ENCODE measurements at places on chromosomes 16 and 17.

GRCh38 chr17:30942308-30943079 is 20.7 kb downstream of the ADAP2 start:
- no peak for DNase-seq

GRCh38 chr17:76485569-76485968 is 15.7 kb downstream of the RHBDF2 start:
- no peak for DNase-seq

DNA sequence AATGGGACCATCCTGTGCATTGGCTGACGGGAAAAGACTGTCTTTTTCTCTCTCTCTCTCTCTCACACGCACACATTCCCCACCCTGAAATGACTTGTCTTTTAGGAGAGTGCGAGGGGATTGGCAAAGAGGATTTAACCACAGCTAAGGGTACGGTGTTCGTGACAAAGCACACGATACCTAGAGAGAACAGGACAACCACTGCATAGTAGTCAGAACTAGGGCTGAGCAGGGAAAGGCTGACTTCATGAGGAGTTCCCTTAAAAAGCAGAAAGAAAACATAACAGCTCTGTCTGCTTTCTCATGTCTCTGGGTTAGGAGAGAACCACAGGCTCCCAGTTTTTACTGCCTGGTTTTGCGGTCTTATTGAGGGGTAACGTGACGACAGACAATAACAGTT is 742.8 kb upstream of the SOX9 start:
- DNase-seq: no peak

DNA sequence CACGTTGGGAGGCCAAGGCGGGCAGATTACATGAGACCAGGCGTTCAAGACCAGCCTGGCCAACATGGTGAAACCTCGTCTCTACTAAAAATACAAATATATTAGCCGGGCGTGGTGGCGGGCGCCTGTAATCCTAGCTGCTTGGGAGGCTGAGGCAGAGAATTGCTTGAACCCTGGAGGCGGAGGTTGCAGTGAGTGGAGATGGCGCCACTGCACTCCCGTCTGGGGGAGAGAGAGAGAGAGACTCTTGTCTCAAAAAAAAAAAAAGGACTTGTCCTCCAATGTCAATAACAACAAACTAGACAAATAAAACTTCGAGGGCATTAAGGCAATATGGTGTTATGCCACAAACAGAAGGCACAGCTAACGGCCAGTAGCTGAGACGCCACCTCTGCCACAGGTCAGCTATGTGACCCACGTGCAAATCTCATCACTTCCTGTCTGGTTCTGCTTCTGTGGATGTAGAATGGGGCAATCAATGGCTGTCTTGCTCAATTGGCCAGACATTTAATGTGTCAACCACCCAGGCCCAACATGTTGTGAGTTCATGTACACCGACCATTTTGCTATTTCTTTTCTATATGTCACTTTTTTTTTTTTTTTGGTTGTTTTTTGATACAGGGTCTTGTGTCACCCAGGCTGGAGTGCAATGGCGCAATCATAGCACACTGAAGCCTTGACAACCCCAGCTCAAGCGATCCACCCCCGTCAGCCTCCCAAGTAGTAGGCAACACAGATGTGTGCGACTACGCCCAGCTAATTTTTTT is 834 bp upstream of the TXNDC11 start:
- peak; percentile 40 for DNase-seq

DNA sequence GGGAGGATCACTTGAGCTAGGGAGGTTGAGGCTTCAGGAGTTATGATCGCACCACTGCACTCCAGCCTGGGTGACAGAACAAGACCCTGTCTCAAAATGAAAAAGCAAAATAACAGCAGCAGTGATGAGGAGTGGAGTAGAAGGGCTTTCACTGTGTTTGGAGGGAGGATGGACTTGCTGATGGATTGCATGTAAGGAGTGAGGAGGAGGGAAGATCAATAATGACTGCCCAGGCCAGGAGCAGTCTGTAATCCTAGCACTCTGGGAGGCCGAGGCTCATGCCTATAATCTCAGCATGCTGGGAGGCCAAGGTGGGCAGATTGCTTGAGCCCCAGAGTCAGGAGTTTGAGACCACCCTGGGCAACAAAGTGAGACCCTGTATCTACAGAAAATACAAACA is 14.8 kb upstream of the CNEP1R1 start:
- DNase-seq: no peak

GRCh38 chr17:6388416-6388815 is 46.5 kb downstream of the AIPL1 start:
- DNase-seq: no peak

GRCh38 chr17:80352216-80352895 is 62.6 kb upstream of the ENDOV start:
- DNase-seq: no peak

GRCh38 chr16:11386791-11387546 is 41.7 kb downstream of the RMI2 start:
- DNase-seq: peak; percentile 35

DNA sequence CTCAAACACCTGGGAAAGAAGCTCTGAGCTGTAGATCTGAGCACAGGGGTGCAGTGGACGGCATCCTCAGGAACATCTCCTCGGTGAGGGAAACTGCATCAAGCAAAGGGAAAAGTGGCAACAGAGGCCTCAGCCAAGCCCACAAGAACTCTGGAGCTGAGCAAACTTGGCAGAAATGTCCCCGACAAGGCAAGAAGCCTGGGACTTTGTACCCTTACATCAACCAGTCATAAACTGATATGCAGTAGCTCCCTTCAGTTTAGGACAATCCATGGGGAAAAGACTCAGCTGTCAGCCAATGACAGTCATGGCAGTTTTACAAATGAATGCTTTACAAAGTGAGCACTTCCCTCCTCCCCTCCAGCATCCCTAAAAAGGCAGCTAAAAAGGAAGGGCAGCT is 210.0 kb upstream of the DYNLRB2 start:
- no peak for DNase-seq

DNA sequence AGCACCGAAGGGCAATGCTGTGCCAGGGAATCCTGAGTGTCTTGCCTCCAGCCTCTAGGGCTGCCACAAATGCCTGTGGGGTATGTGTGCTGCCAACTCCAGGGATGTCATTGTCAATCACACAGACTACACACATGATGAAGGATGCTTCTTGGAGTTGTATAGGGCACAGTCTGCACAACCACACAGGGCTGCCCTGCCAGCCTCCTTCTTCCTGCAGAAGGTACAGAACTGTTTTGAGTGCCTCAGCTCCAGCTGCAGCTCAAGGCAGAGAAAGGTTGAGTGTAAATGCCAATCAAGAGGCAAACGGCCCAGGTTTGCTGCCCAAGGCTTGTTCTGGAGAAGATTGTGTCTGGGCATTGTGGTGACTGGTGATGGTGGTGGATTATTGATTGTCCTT is 15.6 kb downstream of the SCNN1B start:
- DNase-seq: no peak

DNA sequence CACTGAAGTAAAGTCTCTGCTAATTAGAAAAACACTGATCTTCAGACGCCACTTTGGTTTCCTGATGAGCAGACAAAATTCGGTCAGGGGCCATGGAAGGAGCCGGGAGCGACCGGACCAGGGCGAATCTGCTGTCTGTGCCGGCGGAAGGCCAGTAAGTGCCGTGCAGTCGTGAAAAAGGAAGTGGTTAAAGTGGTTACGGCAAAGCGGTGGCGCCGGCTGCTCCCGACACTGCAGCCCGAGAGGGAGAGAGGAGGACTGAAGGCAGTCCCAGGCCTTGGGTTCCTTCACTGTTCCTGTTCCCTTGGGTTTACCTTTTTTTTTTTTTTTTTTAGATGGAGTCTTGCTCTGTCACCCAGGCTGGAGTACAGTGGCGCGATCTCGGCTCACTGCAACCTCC is 17.3 kb upstream of the HEXD start:
- DNase-seq: no peak

- no peak for DNase-seq
Observed at GRCh38 chr17:50803676-50804075, 31.7 kb upstream of the WFIKKN2 start.

DNA sequence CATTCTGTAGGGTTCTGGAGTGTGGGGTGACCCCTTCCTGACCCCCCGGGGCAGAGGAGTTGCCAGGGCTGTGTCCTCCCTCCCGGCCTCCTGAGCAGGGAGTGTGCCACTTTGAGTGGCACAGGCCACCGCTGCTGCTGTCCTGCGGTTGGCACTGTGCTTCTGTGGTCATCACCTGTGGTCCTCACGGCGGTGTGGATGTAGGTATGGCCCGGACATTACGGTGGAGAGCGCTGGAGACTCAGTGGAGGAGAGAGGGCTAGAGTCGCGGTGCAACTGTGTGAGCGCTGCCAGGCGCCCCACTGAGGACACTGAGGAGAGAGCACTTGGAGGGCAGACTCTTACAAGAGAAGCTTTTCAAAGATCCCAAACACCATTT is 39.1 kb downstream of the PGS1 start:
- DNase-seq: no peak

GRCh38 chr17:59365383-59365981 is 34.0 kb downstream of the YPEL2 start:
- no peak for DNase-seq

GRCh38 chr16:69589434-69590269 is 23.9 kb downstream of the NFAT5 start:
- no peak for DNase-seq

- DNase-seq: peak; percentile 14
Observed at GRCh38 chr17:50613007-50613992, 21.4 kb upstream of the ABCC3 start.

- no peak for DNase-seq
Observed at GRCh38 chr16:81652798-81653505, 126.1 kb upstream of the PLCG2 start.

DNA sequence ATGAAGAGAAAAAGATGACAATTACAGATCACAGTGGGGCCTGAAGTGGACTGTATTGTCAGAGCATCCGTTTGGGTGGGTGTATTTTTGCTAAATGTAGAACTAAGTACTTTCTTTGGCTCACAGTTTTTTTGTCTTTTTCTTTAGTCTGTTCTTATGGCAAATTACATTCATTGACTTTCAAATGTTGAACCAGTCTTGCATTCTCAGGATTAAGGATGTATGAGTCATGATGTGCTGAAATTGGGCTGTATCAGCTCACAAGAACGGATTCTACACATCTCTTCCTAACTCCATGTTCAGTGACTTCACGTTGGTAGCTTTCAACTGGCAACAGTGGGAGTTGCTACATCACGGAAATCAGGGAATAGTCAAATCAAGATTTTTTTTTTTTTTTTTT is 66.5 kb downstream of the TEX2 start:
- peak; percentile 76 for DNase-seq

DNA sequence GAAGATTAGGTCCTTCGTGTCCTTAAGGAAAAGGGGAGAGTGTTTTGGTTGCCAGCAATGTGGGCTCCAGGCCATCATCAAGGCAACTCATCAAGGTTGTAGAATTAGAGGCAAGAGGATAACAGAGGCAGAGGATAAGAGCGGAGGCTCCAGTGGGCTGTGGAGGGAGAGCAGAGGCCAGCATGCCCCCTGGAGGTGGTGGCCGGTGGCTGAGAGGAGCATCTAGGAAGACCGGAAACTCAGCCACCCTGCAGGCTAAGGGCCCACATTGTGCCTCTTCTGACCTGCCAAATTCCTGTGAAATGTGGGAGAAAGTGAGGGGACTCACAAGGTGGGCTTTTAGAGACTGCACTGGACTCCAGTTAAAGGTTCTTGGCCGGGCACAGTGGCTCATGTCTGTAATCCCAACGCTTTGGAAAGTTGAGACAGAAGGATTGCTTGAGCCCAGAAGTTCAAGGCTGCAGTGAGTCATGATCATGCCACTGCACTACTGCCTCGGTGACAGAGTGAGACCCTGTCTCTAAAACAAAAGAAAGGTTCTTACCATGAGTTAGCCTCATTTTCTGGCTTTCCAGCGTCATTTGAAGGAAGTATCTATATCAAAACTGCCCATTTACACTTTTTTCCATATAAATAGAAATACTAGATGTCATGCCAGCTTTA is 62.7 kb upstream of the ADORA2B start:
- DNase-seq: no peak

- DNase-seq: peak; percentile 36
Observed at GRCh38 chr17:82767041-82767754, 15.3 kb downstream of the TBCD start.

GRCh38 chr16:11634312-11634711 is 33.9 kb upstream of the SNN start:
- DNase-seq: no peak

DNA sequence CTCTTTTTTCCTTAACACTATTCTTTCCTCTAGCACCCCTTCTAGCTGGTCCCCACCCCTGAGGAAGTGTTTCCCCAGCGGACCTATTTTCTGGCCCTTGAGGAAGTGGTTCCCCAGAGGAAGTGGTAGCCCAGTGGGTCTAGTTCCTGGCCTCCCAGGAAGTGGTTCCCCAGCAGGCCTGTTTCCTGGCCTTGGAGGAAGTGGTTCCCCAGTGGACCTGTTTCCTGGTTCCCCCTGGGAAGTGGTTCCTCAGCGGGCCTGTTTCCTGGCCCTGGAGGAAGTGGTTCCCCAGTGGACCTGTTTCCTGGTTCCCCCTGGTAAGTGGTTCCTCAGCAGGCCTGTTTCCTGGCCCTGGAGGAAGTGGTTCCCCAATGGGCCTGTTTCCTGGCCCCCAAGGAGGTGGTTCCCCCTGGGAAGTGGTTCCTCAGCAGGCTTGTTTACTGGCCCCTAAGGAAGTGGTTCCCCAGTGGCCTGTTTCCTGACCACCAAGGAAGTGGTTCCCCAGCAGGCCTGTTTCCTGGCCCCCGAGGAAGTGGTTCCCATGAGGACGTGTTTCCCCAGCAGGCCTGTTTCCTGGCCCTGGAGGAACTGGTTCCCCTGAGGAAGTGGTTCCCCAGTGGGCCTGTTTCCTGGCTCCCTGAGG is 58.3 kb downstream of the NTN1 start:
- DNase-seq: no peak

- no peak for DNase-seq
Observed at GRCh38 chr17:3655766-3656165, 12.6 kb downstream of the TAX1BP3 start.

DNA sequence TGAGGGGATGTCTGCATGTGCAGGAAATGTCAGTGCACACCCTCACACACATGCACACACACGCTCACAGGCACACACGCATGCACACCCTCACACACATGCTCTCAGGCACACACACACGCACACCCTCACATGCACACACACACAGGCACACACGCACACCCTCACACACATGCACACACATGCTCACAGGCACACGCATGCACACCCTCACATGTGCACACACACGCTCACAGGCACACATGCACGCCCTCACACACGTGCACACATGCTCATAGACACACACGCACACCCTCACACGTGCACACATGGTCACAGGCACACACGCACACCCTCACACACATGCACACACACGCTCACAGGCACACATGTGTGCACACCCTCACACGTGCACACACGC is 77.6 kb upstream of the ZNF469 start:
- DNase-seq: no peak

- peak; percentile 85 for DNase-seq
Observed at GRCh38 chr17:45394913-45395568, 37.6 kb downstream of the ARHGAP27 start.
